Endothelial cell (in vitro differentiated cells): ENCODE measurements at places on chromosomes 1 and 21. TPM values are rescaled to one million over a fixed set of nuclear protein-coding genes. Genes with fewer than 3 reads are reported as not detected.

DNA sequence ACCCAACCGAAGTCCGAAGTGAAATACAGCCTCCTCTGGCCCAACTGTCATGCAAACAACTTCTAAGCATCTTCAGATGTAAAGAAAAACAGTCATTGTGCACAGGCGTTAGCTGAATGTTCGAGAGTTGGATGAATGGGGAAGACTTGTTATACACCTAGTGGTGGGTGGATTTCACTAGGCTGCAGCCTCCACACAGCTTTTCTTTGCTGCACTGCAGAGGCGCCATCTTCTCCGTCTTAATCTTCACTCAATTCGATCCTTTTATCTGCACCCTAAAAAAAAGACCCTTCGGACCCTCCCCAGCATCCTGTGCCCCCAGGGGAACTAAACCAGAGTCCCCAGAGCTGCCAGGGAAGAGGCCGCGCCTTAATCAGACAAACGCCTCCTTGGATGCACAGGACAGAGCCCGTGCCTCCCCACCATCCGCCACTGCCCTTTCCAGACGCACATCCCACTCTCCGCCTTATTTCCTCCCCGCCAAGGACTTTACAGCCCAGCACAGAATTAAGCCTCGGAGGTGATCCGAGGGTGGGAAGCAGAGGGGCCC, 1.4 kb downstream of the APP start:
- DNase-seq, result peak; percentile 25

Gene PIK3C2B
- total RNA-seq, result 256 TPM

DNA sequence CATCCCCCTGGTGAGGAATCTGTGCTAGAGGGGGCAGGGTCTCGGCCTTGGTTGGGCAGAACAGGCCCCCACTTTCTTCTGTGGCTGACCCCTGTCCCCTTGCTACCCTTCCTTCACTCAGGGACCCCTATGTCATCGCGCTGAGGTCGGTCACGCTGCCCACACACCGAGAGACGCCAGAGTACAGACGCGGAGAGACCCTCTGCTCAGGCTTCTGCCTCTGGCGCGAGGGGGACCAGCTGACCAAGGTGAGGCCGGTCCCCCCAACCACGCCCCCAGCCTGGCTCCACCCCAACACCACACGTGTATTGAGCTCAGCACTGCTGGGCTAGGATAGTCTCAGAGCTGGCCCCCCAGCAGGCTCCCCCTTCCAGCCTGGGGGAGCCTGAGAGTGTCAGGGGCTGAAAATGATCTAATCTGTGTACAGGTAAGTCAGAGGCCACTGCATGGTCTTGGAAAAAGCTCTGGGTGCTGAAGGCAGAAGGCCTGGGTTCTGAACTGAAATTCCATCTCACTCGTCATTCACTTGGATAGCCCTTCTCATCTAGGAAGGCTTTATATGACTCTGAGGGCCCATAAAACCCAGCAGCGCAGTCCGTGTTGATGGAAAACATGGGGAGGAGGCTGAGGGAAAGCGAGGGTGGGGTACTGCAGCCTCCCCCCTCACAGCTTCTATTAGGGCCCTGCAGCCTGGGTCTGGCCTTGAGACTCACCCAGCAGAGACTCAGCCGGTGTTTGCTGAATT, 15.3 kb downstream of the FAM151A start:
- no peak for DNase-seq

GRCh38 chr1:173448945-173449344, 28.2 kb upstream of the PRDX6 start:
- no peak for DNase-seq

Gene PRAMEF14
- not detected for total RNA-seq

Gene TRIM58
- 1.4 TPM for total RNA-seq

DNA sequence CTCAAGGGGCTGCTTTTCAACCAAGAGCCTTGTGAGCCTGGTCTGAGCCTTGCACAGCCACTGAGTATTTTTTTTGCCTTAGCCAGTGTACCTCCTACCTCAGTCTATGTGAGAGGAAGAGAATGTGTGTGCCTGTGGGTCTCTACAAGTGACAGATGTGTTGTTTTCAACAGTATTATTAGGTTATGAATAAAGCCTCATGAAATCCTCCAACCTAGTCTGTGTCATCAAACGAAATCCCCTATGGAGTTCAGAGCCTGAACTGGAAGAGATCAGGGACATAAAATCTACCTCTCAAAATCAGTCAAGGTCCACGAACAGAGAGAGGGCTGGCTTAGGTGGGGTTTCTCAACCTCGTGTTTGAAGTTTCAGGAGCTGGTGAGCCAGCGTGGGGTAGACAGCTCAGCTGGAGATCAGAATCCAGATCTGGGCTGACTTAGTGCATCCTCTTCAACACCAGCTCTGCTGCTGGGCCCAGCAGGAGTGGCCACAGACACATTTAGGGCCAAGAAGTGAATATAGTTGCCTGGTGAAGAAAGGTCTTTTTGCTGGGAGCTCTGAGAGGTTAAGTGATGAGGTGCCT, 8.2 kb downstream of the XKR8 start:
- DNase-seq, result no peak

Gene CD58
- 9.0 TPM for total RNA-seq

GRCh38 chr1:1185101-1185765, 11.6 kb downstream of the TTLL10 start:
- peak; percentile 3 for DNase-seq

GRCh38 chr1:203621559-203622262, 4.9 kb upstream of the ATP2B4 start:
- no peak for DNase-seq

Gene CELA2A
- not detected for total RNA-seq

- no peak for DNase-seq
Observed at GRCh38 chr1:3067671-3068563, 1.1 kb upstream of the PRDM16 start.

DNA sequence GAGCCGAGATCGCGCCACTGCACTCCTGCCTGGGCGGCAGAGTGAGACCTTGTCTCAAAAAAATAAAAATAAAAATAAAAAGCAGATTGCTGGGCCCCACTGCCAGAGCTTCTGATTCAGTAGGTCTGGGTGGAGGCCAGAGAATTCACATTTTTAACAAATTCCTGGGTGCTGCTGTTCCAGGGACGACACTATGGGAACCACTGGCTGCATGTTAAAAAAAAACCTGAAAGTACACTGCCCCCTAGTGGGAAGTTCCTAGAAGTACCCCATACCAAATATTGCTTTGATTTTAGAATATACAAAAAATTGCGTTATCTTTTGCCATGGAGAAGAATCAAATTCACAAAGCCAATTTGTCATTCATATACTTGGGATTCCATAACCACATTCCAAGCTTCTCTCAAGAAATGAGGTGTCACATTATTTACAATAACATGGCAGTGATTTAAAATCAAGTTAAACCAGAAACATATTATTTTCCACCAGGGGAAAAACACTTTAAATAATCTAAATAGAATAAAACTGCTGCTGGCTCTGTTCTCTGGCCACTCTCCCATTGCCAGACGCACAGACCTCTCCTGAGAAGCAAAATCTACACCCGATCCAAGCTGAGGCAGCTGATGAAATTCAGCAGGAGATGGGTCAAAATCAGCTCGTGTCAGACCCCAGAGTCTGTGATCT, 27.4 kb downstream of the SYF2 start:
- DNase-seq, result no peak

DNA sequence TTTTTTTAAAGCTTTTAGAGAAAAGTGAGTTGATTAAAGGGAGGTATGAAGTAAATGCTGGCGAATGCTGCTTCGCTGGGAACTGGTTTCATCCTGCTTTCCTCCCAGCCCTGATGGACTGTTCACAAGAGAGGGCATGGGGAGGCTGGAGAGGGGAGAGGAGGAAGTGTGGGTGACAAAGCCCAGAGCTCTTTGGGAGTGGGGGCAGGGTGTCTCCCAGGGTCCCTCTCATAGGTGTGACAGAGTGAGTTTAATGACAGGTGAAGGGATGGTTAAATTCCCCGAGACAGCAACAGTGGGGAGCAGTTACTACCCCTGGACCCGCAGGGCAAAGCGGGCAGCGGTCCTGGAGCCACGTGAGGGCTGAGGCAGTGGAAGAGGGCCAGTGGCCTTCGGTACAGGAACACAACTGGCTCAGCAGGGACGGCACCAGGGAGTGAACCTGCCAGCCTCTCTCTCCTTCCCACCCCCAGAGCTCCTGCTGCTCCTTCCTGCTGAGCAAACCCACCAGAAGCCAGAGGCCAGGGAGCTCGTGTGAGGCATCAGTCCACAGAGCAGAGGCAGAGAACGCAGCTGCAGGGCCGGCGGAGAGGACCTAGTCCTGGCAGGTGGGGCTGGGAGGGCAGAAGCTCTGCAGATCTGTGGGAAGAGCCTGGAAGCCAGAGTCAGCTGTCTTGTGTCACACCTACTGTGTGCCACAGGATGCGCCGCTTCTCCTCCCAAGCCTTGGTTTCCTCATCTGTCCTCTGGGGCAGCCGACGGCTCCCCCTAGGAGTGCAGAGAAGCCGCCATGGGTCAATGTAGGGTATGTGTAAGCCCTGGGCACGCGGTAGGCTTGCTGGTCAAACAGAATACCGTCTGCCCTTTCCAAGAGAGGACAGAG, 20.9 kb upstream of the LRP8 start:
- no peak for DNase-seq
